Stimulated activated CD4-positive, alpha-beta T cell treated with anti-CD3 and anti-CD28 coated beads, Interleukin-2, amount 100 ng/mL, for 48 hours (primary cell): ENCODE measurements at places on chromosomes 11 and 22.
A peak's percentile ranks its signal among the peaks of the same experiment; 100 is the strongest.

GRCh38 chr11:118124929-118125535 is 27.6 kb downstream of the SCN4B start:
- no peak for DNase-seq

GRCh38 chr11:59012398-59013265 is 73.3 kb downstream of the GLYATL1 start:
- DNase-seq: no peak

GRCh38 chr22:24230911-24231656 is 13.8 kb downstream of the GGT5 start:
- peak; percentile 75 for DNase-seq

- DNase-seq: no peak
Observed at GRCh38 chr22:41461901-41462300, 6.6 kb downstream of the PHF5A start.

DNA sequence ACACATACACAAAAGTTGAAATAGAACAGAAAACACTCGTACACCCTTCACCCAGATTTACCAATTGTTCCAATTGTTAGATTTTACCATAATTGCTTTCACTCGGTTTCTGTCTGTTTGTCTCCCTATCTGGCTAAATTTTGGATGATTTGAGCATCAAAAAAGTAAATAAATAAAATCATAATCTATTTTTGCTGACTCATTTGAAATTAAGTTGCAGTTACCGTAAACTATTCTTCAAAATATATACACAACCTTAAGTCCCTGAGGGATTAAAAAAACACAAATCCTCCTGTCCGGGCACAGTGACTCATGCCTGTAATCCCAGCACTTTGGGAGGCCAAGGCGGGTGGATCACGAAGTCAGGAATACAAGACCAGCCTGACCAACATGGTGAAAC is 81.3 kb upstream of the SYT9 start:
- DNase-seq: no peak

DNA sequence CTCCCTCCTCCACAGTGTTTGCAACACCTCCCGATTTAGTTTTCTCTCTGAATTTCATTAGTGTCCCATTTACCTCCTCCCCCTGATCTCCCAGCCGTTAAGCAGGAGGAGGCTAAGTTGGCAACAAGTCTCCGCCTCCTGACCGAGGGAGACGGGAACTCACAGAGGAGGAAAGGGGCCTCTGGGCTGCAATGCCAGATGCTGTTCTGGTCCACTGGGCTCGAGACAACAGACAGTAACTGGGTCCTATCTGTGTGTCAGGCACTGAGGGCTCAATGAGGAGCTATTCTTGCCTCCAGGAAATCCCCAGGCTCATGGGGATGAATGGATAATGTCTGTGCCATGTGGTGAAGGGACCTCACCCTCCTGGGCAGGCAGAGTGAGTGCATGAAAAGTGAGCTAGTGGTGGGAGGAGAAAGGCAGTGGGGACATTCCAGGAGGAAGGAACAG is 228.1 kb downstream of the TENM4 start:
- no peak for DNase-seq

DNA sequence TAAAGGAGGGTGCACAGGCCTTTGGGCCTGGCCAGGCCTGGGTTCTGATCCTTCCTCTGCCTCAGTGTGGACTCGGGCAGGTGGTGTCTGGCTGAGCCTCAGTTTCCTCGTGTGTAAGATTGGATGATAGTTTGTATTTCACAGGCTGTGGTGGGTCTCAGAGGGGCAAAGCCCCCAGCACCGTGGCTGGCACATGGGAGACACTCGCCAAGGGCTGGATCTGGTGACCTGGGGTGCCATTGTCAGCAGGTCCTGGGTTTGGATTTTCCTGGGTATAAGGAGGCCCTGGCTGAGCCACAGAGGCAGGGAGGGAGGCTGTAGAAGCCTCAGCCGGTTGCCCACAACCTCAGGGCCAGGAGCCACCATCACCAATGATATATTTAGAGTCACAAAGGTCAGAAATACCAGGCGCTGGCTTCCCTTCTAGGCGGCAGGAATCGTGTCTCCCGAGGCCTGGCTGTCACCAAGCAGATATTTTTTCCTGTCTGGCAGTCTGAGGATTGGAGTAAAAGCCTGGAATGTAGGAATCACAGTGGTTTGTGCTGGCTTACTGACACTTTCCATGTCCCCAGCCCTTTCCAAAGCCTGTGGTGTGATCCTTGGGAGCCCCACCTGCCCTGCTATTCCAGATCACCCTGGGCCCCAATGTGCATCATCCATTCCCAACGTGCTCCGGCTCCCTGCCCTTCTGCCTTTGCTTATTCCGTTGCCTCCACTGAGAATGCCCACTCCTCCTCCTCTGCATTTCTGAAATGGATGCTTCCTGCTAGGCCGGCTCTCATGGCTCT is 15.6 kb downstream of the KCNC1 start:
- no peak for DNase-seq

DNA sequence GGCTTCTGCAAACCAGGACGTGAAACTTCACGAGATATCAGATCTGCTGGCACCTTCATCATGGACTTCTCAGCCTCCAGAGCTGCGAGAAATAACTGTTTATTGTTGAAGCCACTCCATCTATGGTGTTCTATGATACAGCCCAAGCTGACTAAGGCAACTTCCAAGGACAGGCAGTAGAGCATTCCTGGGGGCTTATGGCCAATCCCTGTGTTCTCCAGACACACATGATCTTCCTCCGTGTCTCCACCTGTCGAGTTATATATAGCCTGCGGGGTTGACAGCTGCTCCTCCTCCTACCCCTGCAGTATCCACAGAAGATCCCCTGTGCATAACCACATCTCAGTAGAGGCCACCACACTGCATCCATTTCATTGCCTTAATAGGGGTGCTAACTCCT is 11.0 kb downstream of the TP53AIP1 start:
- no peak for DNase-seq

- DNase-seq: no peak
Observed at GRCh38 chr11:86183694-86184093, 60.9 kb upstream of the EED start.

DNA sequence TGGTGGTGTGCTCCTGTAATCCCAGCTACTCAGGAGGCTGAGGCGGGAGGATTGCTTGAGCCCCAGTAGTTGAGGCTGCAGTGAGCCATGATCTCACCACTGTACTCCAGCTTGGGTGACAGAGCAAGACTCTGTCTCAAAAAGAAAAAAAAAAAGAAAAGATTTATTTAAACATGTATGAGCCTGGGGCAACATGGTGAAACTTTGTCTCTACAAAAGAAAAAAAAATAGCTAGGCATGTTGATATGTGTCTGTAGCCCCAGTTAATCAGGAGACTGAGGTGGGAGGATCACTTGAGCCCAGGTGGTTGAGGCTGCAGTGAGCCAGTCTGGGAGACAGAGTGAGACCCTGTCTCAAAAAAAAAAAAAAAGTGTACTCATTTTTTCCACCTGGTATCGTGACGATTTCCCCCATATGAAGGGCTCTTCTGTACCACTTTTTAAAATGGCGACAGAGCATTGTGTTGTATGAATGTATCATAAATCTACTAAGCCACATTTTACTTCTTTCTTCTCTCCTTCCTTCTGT is 16.4 kb upstream of the KCTD14 start:
- no peak for DNase-seq

- no peak for DNase-seq
Observed at GRCh38 chr22:43946384-43946667, 8.9 kb upstream of the SAMM50 start.

GRCh38 chr11:103927535-103927934 is 108.9 kb upstream of the DDI1 start:
- DNase-seq: no peak

DNA sequence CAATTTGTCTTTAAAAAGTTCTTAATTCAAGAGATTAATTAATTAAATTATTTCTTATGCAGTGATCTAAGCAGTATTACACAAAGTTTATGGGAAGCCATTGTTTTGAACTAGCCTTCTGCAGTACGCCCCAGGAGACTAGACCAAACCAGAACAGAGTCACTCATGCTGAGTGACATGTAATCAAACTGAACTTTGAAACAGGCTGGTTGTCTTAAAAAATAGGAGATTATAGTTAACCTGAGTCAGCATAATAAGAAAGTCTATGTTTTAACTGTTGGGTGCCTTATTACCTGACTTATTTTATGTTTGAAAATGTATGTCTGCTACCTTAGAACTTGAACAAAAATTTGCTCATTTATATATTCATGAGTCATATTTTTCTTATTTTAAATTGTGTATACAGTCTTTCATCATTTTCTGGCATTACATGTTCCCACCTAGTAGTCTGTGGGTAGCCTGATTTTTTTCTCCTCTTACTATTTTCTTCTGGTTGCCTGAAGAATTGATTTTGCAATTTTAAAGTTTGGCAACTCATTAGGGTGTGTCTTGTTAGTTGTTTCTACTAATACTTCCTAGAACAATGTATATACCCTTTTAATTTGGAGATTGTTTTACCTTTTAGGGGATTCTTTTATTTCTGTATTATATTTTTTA is 161.4 kb downstream of the AASDHPPT start:
- no peak for DNase-seq
